HFF-Myc (cell line): ENCODE measurements at places on chromosomes 7 and 10.

DNA sequence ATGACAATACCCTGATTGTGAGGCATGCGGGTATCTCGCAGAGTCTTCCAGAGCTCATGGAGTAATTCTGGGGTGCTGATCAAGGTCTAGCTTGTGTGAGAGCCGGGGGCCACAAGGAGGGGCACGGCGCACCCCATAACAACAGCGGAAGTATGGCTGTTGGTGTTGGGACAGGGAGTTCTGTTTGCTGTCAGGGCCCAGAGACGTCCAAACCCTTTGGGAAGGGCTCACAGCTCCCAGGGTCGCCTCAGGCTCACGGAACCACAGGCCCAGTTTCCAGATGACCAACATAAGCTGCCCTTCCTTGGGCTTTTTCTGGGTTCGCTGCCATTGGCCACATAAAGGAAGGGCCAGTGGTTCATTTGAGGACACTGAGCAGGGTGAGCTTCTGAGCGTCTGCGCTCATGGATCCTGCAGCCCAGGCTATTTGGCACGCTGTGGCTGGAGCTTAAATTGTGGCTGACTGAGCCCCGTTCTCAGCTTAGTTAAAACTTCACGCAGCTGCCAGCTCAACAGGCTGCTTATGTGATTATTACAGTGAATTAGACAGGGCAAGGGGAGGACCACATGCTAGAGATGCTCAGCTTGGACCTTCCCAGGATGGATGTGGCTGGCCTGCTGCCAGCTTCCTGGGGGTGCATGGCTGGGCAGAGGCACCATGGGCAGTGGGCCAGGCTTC is 92.3 kb downstream of the DNAJB6 start:
- no peak for DNase-seq

- peak; percentile 14 for DNase-seq
Measured at GRCh38 chr7:144720149-144720548, 115.7 kb downstream of the TPK1 start.

DNA sequence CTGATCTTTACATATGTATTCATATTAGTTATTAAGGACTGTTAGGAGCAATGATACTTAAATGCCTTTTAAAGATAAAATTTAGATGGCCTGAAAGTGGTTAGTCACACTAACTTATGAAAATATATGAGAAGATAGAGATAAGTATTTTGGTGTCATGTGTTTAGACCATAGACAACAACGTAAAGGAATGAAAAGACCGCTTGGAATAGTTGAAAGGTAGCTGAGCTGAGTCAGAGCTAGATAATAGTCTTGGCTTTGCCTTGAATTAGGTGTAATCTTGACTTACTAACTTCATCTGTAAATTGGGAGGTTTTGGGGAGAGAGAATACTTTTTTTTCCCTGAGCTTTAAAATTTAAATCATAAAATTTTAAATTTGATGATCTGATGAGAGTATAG is 127.0 kb downstream of the LYZL1 start:
- no peak for DNase-seq

GRCh38 chr10:44242826-44243225 is 142.1 kb downstream of the CXCL12 start:
- DNase-seq = no peak

DNA sequence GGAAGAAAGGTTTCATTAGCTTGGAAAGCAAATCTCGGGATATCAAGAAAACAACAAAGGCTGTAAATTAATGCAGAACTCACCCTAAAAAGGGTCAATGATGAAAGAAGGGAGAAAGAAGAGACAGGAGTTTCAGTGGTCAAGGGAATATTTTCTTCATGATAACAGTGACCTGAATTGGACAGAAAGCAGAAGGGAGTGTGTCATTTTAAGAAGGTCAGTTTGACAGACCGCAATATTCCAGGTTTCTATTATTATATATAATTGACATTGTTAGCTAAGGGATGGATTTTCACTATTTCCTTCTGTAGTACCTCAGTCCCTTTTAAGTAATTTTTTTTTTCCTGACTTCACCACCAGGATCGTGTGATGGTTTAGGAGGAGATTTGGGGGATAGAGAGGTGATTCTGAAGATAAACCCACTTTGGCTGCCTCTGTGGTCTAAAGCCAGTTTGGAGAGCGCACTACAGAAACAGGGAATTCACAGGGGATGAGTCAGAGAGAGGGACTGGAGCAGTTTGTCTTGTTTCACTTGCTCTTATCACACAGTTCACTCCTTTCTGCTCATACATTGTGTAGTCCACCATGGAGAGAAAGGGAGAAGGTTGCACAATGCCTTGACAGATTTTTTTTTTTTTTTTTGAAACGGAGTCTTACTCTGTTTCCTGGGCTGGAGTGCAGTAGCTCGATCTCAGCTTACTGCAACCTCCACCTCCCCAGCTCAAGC is 417.9 kb downstream of the AUTS2 start:
- DNase-seq = no peak

DNA sequence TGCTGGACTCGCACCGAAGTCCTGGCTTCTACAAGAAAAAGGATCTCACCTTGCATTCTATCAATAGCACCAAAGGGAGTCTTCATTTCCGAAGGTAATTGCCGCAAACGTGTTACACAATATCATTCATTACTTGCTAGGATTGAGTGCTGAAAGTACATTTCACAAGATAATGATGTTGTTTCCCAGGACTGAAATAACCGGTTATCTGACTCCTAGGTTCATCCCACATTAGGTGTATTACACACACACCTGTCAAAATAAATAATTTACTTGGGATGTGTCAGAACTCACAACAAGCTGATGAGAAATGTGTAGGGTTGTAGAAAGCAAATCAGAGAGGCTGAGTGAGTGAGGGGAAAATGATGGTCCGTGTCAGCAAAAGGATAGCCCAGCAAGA is 219.4 kb upstream of the RHOBTB1 start:
- no peak for DNase-seq

DNA sequence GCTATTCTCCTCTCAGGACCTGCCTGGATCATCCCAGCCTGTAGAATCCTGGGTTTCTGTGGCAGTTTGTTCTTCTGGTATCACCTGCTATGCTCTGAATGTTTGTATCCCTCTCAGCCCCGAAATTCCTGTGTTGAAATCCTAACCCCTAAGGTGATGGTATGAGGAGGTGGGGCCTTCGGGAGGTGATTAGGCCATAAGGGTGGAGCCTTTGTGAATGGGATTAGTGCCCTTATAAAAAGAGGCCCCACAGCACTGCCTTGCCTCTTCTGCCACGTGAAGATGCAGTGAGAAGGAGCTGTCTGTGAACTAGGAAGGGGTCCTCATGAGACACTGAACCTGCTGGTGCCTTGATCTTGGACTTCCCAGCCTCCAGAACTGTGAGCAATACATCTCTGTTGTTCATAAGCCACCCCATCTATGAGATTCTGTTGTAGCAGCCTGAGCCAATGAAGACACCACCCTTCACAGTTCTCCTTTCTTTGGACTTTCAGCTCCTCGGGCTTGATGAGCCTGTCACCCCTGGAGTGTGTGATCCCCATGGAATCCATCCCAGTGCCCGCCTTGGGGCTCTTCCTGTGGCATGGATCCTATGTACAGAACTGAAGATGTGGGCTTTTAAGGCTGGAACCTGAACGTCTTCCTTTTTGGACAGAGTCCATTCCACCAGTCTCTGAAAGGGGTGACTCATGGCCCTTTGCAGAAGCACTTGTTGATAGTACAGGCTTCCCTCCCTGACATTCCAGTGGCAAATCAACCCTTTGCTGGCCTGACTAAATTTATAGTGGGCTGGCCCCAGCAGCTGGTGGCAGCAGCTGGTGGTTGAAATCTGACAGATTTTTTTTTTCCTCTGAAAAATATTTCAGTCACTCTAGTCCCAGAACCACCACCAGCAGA is 138.0 kb downstream of the TACC2 start:
- DNase-seq = peak; percentile 82

DNA sequence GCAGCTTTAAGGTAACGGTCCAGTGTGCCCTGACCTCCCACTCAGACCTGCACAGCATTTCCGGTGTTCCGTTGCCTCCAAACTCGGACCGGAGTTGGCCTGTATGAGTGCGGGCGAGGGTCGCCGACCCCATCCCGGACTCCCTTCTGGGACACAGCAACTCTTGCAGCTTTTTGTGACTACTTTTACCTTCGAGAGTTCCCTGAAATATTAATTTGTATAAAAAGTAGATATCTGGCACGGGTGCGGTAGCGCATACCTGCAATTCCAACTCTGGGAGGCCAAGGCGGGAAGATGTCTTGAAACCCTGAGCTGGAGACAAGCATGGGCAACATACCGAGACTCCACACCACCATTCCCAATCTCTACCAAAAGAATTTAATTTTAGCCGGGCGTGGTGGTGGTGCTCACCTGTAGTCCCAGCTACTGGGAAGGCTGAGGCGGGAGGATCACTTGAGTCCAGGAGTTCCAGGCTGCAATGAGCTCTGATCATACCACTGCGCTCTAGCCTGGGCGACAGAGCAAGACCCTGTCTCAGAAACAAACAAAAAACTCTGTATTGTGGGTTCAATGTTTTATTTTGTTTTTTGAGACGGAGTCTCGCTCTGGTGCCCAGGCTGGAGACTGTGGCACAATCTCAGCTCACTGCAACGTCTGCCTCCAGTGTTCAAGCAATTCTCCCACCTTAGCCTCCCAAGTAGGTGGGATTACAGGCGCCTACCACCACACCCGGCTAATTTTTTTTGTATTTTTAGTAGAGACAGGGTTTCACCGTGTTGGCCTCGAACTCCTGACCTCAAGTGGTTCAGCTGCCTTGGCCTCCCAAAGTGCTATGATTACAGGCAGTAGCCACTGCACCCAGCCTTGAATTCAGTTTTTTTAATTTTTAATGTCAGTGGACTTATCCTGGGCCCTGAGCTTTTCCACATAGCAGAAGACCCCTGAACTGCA is 1.1 kb upstream of the PPP1R35 start:
- DNase-seq = no peak

DNA sequence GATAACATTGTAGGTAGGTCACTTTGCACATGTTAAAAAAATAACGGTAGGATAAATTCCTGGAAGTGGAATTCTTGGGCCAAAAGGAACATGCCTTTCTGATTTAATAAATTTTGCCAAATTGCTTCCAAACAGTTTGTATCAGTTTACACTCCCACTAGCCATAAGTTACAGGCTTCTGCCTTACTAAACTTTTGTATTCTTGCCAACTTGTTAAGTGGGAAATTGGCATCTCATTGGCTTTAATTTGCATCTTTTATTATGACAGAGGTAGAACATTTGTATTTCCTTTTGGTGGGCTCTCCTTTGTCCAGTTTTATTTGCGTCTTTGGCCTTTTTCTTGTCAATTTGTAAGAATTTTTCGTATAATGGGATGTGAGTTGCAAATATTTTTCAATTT is 38.3 kb upstream of the FAM180A start:
- no peak for DNase-seq

DNA sequence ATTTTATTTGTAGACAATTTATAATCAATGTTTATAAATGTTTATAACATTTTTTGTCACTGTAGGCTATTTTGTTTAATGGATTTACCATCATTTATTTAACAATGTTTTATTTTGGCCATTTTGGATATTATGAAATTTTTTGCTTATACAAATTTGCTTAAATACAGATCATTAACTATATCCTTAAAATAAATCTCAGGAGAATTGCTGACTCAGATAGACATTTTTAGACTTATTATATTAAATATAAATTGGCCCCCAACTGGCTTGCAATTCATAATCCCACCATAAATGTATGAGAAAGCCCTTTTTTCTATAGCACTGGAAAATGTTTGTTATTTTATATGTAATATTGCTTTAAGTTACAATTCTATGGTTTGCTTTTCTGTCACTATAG is 3.8 kb upstream of the CLRN3 start:
- no peak for DNase-seq

GRCh38 chr7:67856046-67856445 is 859.4 kb downstream of the TYW1 start:
- DNase-seq = no peak

DNA sequence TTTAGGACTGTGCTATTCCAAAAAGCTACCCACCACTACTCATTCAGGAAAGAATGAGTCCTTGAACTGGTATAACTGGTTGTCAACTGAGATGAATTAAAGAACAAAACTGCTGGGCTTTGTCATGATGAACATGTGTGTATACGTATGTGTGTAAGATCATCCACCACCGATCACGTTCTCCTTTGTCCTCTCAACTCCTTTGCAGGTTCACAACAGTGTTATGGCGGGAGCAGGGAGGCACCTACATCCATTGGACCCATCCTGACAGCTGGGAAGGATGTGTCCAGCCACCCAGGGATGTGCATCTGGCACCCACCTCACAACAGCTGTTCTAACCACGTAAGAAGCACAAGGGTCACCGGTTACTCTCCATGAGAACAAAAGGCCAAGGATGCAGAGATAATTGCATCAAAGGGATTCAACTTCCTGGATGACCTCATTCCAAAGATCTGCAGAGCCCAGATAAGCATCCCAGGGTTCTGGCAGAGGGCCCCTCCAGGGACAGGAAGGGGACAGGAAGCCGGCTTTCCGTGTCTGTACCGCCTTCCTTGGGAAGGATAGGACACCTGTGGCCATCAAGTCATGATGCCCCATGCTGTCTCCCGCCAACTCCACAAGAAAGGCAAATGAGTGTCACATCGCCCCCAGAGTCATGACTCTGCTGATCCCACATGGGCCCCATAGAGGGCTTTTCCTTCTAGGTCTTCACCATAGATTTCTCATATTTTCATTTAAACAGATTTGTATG is 66.1 kb downstream of the STEAP1B start:
- DNase-seq = no peak

GRCh38 chr7:6277476-6277875 is 5.1 kb upstream of the CYTH3 start:
- no peak for DNase-seq

DNA sequence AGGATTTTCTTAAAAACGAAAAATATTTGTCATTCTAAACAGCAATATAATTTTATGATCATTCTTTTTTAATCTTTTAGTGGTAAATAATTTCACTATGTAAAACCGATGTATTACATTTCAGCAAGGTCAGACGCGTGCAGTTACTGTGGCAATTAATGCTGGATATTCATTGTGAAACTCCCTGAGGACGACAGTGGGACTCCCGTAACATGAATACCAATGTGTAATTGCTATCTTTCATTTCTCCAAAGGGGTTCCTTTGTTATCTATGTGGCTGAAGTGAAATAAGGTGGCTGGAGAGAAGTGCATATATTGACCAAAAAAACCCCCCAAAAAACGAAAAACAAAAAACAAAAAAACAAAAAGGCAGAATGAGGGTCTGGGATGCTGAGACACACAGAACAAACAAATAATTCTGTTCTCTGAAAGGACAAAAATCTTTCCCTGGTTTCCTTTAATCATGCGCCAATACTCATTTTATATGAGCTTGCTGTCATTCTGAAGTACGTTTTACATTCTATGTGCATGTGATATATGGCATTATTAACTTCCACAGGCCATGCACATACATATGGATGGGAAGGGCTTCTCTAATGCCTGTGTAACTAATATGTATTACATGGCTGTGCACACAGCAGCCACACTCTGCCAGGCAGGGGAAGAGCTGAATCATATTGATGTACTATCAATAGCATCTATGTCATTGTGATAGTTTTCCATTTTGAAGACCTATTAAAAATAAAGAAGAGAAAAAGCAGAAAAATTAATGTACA is 161.4 kb downstream of the RAPGEF5 start:
- no peak for DNase-seq

GRCh38 chr10:70931168-70931815 is 42.9 kb upstream of the PCBD1 start:
- DNase-seq = no peak
